ENCODE measurements at places on chromosomes 11 and 22.

- DNase-seq: no peak
These were observed 39.6 kb downstream of the TSPAN18 start for GRCh38 chr11:44766112-44766971.

DNA sequence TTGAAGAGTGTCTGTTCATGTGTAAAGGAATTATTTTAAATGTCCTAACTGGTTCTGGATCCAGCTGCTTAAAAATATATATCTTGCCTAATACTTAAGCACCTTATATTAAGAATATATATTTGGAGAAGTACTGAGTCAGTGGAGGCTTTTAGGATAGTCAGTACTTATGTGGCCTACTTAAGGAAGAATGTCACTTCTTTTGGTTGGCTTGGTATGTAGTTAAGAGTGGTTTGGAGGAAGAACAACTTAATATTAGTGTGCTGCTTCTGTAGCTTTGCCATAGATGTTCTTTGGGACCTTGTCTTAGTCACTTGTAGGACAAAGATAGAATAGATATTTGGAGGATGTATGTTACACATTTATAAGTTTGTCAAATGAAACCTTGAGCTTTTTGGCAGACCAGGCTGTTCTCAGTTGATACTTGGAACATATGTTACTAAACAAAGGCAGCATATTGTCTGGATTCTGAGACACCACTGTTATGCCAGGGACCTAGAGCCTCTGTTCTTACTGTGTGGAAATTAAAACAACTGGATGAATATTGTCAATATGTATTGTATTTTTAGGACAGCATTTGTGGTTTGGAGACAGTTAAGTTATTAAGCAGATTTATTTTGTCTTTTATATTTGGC lies 4.9 kb downstream of the HIPK3 start:
- DNase-seq: no peak

- no peak for DNase-seq
These were observed 17.8 kb upstream of the OAF start for GRCh38 chr11:120192831-120193625.

DNA sequence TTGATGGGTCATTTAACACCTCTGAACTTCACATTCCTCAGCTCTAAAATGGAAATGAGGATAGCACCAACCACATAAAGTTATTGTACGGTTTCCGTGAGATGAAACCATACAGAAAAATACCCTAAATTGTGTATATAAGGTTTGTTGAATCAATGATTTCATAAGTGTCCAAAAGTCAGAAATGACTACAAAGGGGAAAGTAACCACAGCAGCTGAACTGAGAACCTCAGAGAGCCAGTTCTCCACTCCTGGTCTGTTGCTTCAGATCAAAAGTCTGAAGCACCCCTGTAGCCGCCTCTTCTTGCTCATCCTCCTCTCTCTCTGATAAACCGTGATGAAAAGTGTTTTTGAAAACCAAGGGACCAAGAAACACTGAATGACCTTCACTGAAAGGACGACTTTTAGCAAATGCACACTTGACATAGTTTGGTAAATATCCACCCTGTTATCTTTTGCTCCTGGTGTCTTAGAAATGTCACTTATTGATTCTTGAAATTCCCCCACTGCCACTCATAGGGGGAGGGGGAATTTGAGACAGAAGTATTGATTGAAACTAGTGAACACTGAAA lies 194.5 kb downstream of the NAV2 start:
- DNase-seq: no peak

DNA sequence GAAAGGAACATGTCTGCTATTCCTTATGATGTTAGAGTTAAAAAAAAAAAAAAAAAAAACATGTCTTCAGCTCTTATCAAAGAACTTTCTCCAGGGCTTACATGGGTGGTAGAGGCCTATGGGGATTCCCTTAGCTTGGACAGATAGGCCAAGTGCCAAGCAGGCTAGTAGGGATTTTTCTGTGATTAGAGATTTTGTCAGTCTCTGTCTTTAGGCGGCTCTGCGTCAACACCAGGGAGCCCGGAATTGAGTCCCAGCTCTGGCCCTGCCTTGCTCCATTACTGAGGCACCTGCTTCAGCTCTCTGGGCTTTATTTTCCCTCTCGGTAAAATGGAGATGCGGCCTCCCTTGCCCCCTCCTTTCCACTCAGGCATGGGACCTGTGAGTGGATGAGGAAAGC lies 13.1 kb downstream of the CRY2 start:
- no peak for DNase-seq

DNA sequence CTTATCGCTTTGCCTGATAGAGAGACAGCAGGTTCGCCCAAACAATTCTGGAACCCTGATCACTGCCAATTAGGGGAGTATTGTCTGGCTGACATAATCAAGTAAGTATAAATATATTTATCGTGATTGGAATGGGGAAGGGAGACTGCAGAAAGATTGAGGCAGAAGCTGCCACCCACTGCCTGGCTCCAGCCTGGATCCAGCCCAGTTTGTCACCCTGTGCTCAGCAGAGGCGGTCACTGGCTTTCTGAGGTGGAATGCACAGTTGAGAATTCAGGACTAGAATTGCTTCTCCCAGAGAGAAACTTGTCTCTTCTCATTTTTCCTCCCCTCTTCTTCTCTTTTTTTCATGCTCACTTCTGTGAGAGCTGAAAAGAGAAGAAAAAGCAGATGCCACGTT lies 25.9 kb downstream of the GRAP2 start:
- DNase-seq: no peak

DNA sequence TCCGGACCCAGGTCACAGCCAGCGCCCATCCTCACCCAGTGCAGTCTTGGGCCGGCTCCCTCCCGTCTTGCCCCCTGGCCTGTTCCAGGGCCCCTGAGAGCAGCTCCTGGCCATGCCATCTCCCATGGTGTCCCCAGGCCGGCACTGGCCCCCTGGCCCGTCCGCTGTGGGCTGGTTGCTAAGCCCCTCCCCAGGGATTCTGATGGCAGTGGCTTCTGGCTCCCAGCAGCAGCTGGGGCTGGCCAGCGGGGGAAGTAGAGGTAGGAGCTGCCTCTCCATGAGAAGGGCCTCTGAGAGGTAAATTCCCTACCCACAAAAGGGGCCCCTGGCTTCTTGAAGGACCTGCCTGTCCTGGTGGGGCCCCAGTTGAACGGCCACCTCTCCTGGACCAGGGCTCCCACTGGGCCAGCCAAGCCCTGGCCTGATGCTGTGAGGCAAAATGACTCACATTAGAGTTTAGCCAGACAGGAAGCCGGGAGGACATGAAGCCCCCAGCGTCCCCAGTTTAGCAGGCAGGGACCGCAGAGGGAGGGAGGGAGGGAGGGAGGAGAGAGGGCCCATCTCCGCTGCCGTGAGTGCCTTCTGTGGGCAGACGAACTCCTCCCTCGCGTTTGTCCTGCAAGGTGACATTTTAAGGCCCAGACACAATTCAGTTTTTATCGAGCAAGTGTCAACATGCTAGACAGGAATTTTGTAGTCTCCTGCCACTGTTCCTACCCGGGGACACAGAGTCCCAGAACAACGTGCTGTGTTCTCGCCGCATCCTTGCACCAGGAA lies 32.9 kb upstream of the GAL start:
- no peak for DNase-seq

DNA sequence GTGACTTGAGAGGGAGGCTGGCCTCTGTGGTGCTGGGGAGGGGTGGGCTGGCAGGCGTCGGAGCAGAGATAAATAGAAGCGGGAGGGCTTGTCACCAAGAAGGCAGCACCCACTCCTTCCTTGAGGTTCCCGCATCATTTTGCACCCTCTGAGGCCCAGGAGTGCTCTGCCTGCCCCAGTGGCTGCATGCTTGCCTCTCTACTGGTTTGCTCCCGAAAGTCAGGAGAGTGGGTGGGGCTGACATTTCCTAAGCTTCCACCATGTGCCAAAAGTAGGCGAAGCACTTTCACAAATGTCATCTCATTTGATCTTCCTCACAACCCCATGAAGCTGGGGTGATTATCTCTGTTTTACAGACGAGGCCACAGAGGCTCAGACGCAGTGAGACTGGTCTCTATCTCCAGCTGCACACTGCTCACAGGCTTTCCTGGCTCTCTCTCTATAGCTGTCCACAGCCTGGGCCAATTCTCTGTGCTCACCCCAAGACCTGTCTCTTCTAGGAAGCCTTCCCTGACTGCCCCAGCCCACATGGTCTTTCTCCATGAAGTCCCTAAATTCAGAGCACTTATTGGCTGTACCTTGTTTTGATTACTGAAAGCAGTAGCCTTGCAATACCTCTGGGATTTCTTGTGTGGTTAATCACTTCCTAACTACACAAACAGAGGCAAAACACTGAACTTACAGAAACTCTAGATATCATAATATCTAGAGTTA lies 2.6 kb upstream of the UCP3 start:
- DNase-seq: peak; percentile 69

DNA sequence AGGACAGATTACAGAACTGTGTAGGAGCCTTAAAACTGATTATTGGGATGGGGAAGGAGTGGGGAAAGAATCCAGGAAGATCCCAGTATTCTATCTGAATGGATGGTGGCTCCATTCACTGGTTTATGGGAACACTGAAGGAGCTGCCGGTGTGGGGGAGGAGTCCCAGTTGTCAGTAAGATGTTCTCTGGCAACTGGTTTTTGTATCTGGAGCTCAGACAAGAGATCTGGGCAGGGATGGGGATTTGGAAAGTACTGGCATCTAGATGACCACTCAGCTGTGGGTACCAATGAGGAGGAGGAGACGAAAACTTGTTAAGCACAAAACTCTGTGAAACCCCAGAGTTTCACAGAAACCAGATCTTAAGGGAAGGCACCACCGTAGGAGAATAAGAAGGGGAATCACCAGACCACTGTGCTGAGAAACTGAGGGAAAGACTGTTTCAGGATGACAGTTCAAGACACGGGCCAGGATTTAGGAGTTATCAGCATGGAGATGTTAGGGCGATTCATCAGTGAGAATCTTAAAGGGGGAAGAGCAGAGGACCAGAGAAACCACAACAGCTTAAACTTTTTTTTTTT lies 28.1 kb downstream of the LDLRAD3 start:
- DNase-seq: no peak

DNA sequence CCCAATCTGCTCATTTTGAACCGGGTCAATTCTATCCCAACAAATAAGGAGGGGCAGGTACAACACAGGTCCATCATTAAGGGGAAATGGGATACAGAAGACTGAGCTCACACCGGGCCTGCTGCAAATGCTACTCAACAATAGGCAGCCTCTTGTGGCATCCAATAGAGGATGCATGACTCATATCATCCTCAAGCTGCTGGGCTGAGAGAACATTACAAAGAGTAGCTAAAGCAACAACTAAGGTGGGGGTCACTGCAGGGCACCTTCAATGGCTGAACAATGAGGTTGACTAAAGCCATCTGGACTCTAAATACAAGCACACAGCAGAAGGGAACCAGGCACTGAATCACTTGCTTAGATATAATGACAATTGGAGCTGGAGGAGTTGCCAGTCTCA lies 130.1 kb upstream of the SYN3 start:
- no peak for DNase-seq

DNA sequence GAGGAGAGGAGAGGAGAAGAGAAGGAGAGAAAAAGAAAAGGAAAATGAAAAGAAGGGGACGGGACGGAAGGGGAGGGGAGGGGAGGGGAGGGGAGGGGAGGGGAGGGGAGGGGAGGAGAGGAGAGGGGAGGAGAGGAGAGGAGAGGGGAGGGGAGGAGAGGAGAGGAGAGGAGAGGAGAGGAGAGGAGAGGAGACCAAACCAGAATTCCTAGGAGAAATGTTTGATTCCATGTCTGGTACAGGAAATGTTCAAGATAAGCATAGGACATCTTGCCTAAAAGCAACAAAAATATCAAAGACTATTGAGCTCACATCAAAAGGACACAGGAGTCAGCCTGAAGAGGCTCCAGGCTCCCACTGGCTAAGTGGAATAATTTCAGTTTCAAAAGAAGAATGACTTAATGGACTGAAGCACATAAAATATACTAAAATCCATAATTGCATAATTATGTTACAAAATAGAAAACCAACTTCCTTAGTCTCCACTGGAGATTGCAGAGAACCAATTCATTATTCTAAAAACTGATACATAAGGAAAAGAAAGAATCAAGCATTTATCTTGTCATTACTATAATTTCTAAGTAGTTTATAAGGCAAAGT lies 101.1 kb upstream of the APOA1 start:
- no peak for DNase-seq

DNA sequence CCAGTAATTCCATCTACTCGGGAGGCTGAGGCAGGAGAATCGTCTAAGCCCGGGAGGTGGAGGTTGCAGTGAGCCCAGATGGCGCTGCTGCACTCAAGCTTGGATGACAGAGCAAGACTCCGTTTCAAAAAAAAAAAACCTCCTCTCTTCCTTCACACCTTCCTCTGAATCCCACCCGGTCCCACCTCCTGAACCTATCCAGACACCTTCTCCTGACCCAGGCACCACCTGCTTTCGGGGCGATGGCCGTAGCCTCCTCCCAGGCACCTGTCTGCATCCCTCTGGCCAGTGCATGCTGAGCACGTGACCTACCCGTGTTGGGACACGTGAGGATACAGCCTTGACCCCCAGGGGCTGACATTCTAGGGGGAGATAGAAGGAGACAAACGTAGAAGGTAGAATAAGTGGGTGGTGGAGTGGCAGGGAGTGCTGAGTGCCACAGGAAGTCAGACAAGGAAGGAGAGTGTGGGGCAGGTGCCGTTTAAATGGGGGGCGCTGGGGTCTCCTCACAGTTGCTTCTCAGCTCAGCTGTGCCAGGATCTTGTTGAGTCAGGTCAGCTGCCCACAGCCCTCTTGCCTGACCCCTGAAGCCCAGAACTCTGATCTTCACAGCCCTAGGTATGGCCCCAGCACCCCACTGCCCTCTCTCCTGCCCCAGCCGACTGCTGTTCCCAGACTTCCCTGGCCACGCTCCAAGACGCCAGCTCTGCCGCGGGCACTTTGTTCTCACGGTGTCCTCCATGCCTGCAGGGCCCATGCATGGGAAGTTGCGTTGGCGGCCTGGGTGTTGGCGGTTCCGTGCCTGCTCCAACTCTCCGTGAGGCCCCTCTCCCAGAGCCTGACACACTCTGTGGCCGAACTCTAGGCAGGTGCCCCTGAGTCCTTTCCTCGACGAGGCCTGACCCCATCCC lies 1.2 kb upstream of the MIOX start:
- no peak for DNase-seq

- DNase-seq: no peak
These were observed 11.2 kb upstream of the NCAM1 start for GRCh38 chr11:112949781-112950575.

GRCh38 chr11:132365650-132366049 lies 995.2 kb downstream of the NTM start:
- DNase-seq: no peak

DNA sequence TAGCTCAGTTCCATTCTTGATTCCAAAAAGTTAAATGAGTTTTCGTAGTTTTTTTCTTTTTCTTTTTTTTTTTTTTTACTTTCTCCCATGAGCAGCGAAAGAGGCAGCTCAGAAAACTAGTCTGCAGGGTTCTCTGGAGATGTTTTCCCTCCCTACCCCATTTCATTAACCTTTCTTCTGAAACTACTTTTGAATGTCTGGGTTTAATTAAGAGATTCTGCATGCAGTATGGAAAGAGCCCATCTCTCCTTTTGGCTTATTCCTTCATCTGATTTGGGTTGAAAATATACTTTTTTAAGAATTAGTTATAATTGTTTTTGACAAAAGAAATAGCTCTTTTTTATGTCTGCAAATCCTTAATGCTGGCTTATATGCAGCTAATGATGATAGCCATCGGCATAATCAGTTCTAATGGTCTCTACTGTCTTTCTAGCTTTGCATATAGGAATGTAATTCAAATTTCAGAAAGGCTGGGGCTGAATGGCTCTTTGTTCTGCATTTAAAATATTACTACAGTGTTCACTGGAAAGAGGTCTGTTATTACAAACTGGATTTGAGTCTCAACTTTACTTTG lies 265.3 kb downstream of the FAT3 start:
- no peak for DNase-seq

- no peak for DNase-seq
These were observed 125.9 kb downstream of the TEAD1 start for GRCh38 chr11:12800032-12800671.
